Naive thymus-derived CD8-positive, alpha-beta T cell (primary cell): ENCODE measurements at places on chromosomes 16 and 17. TPM values are rescaled to one million over a fixed set of nuclear protein-coding genes. Genes with fewer than 3 reads are reported as not detected.

DNA sequence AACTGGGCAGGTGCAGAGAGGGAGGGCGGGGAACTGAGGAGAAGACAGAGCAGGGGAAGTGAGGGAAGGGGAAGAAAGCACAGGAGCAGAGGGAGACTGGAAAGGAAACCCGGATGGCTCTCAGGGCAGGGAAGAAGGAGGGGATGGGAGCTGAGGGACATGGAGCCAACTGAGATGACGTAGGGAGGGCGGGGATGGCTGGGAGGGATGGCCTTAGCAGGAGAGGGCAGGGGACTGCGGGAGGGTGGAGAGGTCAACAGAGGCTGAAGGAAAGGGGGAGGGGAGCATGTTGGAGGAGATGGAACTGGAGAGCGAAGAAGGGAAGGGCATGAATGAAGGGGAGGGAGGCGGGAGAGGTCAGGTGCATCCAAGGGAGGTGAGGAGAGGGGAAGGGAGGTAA is 81.9 kb downstream of the KCNJ12 start:
- DNase-seq, result no peak

- DNase-seq, result no peak
Measured at GRCh38 chr17:55487695-55488432, 23.4 kb downstream of the SMIM36 start.

GRCh38 chr17:45338996-45339535 is 22.2 kb upstream of the MAP3K14 start:
- no peak for DNase-seq

DNA sequence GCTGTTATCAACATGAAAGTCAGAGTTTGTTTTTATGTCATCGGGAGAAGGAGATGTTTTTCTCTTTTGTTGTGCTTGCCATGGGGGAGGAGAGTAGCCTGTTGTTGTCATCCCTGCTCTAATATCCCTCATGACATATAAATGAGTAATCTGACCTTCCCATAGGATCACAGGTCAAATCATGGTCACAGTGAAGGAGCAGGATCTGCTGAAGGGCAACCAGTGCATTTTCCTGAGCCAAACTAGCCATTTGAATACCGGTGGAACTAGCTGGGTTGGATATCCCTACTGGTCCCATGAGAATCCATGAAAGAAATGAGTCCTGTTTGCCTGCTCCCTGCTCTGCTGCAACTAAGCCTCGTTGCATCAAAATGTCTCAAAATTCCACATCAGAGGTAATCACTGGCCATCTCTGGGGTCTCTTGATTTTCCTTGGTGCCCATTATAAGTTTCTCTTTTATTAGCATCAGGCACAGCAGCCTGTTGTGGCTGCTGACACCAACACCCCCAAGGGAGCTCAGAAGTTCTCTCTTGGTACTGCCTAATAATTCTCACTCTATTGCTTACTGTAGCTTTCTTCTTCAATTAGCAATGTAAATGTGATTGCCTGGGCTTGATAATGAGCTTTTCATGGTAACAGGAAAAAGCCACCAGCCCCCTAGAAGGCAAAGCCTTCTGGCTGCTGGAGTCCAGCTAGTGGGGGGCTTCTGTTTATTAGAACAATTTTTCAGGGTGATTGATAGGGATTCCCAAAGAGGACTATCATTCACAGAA is 211.4 kb upstream of the ERCC4 start:
- DNase-seq, result no peak

FN3K gene
- total RNA-seq, result 12.7 TPM

ASIC2 gene
- not detected for total RNA-seq

CCL1 gene
- not detected for total RNA-seq

- no peak for DNase-seq
Measured at GRCh38 chr16:89956505-89957215, 8.1 kb downstream of the DEF8 start.

DNA sequence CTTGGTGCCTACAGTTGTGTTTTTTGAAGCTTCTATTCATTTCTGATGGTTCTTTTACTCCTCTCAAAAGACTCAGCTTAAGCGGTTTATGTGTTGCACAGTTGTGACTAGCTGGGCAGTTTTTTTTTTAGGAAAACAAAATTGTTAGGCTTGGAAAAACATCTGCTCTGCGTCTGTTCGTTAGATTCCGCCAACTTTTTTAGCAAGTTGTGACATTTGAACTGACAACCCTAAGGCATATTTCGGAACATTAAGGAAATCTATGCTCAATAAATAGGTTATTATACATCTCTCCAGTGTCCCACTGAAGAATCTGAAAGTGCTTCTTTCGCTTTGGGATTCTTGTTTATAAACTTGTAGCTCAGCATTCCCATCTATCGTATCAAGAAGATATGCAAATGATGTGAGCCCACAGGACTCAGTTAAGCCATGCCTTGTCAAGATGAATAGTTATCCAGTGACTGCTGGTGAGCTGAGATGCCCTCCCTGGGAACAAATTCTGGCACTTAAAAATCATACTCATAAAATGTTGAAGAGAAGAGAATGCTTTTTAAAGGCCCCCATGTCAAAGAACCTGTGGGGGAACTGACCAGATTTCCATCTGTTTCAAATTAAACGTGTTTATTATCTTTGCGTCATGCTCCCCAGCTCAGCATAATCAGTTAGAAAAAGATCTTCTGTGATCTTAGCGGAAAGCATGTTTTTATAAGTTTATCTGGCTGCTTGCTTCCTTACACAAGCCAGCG is 109.0 kb upstream of the FAM20A start:
- no peak for DNase-seq

DNA sequence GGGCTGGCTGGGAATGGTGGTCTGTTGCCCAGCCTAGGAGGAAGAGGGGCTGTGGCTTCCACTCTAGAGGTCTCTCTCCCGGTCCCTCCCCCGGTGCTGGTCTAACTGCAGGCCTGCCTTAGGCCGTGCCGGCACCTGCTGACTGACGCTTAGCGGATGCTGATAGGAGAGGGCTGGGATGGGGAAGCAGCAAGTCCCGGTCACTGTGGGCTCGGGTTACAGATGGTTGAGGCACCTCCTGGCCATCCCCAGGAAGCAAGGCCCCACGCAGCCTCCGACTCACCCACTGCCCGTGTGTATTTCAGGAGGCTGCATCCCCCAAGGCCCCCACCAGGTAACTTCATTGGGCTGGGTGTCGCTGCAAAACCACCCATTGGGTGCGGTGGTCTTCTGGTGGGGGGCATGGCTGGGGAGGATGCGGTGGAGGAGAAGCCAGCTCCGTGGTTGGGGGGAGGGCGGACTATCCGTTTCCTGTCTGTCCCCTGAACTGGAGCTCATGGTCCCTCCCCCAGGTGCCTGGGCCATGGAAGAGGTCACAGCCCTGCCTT is 278.9 kb downstream of the SEC14L1 start:
- DNase-seq, result no peak

TBC1D3K gene
- not detected for total RNA-seq
